Osteocyte (in vitro differentiated cells): ENCODE measurements at places on chromosomes 2 and 18. TPM values are rescaled to one million over a fixed set of nuclear protein-coding genes. Genes with fewer than 3 reads are reported as not detected.

Gene HAAO
- total RNA-seq = 0.73 and 1.1 TPM in 2 replicates

Gene GTF3C2
- total RNA-seq = 57.4 and 59.4 TPM in 2 replicates

Gene C2orf80
- not detected in 2 replicates for total RNA-seq

Gene SPHKAP
- not detected in 2 replicates for total RNA-seq

Gene GCG
- total RNA-seq = 0.57 TPM in 1 of 2 replicates, not detected in the other

Gene FARSB
- total RNA-seq = 15.7 and 15.8 TPM in 2 replicates

Gene PGAP1
- total RNA-seq = 21.3 and 22.4 TPM in 2 replicates

Gene SRBD1
- total RNA-seq = 13.8 and 15.2 TPM in 2 replicates

Gene GKN2
- total RNA-seq = not detected in 2 replicates

Gene NEU4
- not detected in 2 replicates for total RNA-seq

Gene TUBA3E
- not detected in 2 replicates for total RNA-seq

Gene STK25
- total RNA-seq = 197 and 206 TPM in 2 replicates

Gene SH2D6
- total RNA-seq = 0.51 and 1.6 TPM in 2 replicates

Gene TXNDC2
- 0.11 and 0.29 TPM in 2 replicates for total RNA-seq

Gene STEAP3
- 19.3 and 22.7 TPM in 2 replicates for total RNA-seq

Gene TMEM247
- total RNA-seq = not detected in 2 replicates

Gene SERPINB3
- not detected in 2 replicates for total RNA-seq

Gene FAM237A
- not detected in 2 replicates for total RNA-seq

Gene RAB27B
- 1.9 and 2.1 TPM in 2 replicates for total RNA-seq

Gene ATG9A
- total RNA-seq = 83.6 and 95.2 TPM in 2 replicates
